CD8-positive, alpha-beta memory T cell (primary cell): ENCODE measurements at places on chromosomes 1 and 21. TPM values are rescaled to one million over a fixed set of nuclear protein-coding genes. Genes with fewer than 3 reads are reported as not detected.

- no peak for DNase-seq
Observed at GRCh38 chr1:193113992-193114332, 7.9 kb upstream of the CDC73 start.

Gene AGPAT3
- 66.5 TPM for total RNA-seq

Gene DDOST
- 191 TPM for total RNA-seq

- DNase-seq: no peak
Observed at GRCh38 chr1:99441299-99442095, 177.2 kb downstream of the PLPPR4 start.

DNA sequence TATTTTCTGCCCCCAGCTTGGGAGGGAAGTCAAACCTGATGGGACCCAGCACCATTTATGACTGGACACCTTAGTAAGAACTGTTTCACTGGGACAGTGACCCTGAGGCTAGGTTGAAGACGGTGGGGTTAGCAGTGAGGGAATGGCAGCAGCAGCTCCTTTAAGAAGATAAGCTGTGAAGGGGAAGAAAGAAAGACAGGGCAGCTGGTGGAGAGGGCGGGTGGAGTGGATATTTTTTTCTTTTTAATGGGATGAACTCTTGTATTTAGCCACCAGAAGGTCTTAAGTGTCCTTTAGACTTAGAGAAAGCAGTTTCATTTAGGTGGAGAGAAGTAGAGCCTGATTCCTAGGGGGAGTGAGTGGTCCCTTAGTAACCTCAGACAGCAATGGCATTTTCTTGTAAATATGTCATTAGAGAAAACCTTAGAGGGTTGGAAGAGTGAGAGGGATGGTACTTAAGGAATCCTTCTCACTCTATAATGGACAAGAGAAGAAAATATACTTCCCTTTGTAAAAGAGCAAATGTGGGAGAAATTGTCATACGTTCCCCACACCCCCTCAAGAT is 187.5 kb downstream of the HHAT start:
- no peak for DNase-seq

DNA sequence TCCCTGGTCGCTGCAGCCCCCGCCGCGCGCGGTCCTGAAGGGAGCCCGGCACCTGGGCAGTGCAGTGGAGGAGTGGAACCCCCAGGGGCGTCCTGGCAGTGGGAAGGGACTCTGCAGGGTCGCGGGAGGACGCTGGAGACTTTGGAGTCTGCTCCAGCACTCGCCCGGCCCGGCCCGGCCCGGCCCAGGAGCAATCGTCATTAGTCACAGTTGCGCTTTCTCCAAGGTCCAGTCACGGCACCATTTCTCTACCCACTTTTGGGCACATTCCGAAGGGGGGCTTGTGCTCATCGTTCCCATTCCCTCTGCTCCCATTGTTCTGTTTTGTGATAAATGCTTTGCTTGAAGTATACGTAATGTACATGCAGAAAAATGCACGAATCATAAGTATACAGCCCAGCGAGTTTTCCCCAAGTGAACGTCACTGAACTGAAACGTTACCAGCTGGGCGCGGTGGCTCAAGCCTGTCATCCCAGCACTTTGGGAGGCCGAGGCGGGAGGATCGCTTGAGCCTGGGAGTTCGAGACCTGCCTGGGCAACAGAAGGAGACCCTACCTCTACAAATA is 999 bp downstream of the THAP3 start:
- no peak for DNase-seq

Gene NLRP3
- total RNA-seq: 2.6 TPM

Gene ELAVL4
- not detected for total RNA-seq

- no peak for DNase-seq
Observed at GRCh38 chr1:81470275-81470674, 330.5 kb upstream of the ADGRL2 start.

GRCh38 chr1:18238190-18238589 is 130.6 kb downstream of the IGSF21 start:
- no peak for DNase-seq

Gene FMOD
- 1.2 TPM for total RNA-seq

- no peak for DNase-seq
Observed at GRCh38 chr1:27572019-27572678, 31.8 kb downstream of the AHDC1 start.

- no peak for DNase-seq
Observed at GRCh38 chr1:162709870-162710269, 77.6 kb downstream of the DDR2 start.

- no peak for DNase-seq
Observed at GRCh38 chr1:186559601-186560116, 98.7 kb upstream of the PDC start.

GRCh38 chr1:17277511-17278159 is 28.7 kb downstream of the PADI3 start:
- no peak for DNase-seq

DNA sequence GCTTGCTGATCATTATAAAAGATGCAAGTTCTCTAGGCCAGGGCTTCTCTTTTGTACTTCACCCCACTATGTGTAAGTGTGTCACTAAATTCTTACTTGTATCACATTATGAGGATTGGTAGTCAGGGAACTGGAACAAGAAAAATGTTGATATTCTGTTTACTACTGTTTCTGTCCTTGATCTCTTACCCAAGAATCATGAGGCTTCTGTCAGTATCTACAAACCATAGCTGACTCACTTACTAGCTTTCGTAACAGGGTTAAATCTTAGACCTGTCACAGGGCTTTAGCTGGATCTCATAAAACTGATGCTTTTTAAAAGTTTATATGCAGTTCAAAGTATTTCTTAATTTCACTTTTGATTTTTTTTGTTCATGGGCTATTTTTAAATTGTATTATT is 681.2 kb downstream of the PLPP3 start:
- DNase-seq: no peak

Gene PIGR
- 0.04 TPM for total RNA-seq

DNA sequence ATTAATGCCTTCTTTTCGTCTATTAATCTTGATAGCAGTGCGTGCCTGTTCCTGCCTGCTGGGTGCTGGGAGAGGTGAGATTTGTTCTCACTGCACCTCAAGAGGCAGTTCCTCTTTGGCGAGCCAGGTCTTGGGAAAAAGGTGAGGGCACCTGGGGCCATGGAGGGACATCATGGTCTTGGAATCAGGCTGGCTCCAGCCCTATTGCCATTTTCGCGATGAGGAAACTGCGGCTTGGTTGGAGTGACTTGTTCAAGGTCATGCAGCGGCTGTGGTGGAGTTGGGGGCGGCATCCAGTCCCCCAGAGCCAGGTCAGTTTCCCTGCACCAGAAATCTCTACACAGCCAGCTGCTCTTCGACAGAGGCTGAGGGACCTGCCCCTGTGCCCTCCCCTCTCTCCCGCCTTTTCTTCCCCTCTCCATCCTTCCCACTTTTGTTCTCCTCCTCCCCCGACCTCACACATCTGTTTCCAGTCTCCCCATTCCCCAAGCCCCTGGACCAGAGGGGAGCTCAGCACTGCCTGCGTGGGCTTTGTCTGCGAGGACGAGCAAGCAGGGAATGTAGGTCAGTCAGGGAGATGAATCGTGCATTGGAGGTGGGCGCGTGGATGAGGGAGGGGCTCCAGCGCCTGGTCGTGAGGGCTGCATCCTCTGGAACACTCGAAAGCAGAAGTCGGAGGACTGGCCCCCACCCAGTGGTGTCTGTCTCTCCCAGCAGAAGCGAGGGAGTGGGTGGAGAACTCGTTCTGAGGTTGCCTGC is 135.1 kb downstream of the ACTL8 start:
- DNase-seq: no peak

GRCh38 chr1:21939650-21940374 is 2.7 kb upstream of the HSPG2 start:
- DNase-seq: no peak

GRCh38 chr1:88537787-88538186 is 146.3 kb upstream of the PKN2 start:
- no peak for DNase-seq

Gene PLCH2
- total RNA-seq: 2.5 TPM

DNA sequence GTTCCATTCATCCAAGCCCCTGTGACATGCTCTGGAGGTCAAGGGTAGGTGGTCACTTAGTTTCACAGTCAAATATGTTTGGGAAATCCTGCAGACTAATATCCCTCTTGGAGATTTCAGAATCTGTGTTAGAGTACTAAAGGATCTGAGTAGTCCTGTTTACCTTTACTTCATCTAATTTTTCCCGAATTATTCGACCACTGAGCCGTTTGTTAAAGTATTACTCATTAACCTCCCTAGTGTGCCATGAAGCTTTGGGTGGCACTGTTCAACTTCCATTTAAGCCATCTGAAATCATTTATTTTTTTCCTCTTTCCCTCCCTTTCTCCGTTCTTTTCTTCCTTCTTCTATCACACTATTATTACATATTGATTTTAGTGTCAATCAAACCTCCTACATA is 109.9 kb downstream of the NGF start:
- DNase-seq: no peak

DNA sequence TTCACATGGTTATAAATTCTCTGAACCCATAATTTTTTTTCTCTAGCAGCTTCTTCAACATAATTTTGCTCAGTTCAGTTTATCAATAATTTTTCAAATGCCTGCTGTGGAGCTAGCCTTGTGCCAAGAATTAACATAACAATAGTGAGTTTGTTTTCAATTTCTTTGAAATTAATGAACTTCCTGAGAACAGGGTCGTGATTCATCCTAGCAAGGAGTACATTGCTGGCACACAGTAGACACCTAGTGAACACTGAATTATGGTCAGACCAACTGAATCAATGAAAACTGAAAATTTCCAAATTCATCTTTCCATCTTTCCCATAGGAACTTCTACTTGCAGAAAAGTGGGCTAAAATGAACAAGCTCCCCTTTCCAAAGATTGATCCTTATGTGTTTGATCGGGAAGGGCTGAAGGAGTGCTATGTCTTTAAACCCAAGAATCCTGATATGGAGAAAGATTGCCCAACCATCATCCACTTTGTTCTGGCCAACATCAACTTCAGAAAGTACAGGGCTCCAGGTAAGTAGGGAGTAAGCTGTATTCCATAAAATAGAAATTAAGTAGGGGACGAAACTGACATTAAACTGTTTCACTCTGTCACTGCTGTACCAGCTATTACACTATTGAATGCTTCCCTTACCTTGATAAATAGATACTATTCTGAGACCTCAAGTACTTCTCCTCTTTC is 148.7 kb downstream of the PLA2G4A start:
- DNase-seq: no peak

Gene PADI1
- not detected for total RNA-seq
